ENCODE measurements at places on chromosomes 3 and 15. TPM values are rescaled to one million over a fixed set of nuclear protein-coding genes. Genes with fewer than 3 reads are reported as not detected.
A peak's percentile ranks its signal among the peaks of the same experiment; 100 is the strongest.

DNA sequence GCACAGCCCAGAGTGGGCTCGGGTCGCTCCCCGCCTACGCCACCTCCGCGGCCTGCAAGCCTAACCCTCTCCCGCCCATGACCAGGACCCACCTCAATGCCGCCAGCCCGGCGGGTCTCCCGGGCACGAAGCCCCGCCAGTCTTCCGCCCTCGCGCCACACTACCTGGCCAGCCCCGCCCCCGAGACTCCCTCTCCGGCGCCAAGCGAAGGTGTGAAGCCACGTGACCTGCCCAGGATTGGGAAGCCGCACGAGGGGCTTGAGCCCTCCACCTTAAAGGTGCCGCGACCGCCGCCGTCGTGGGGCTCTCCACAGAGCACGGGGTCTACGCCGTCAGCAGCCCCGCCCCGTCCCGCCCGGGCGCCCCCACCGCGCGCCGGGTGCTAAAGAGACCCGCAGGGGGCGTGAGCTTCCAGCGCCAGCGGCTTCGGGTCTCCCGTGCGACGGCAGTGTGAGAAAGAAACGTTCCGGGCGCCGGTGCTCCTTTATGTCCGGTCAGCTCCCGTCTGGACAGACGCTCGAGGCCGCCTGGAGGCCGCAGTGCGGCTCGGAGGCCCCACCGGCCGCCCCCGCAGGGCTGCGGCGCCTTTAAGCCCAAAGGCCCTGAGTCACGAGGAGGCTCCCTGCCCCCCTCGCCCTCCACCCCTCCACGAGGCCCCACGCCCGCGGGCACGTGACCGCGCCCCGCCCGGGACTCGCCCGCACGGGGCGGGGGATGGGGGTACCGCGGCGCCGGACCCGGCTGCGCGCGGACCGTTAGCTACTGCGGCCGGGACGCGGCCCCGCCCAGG is at the start of gene CPEB1:
Gene CPEB1 (minus strand): TSS at position 319 of the 790 bp plus-strand sequence. CDS start 18,904 bp downstream, outside the sequence.
- peak; percentile 57 for DNase-seq

DNA sequence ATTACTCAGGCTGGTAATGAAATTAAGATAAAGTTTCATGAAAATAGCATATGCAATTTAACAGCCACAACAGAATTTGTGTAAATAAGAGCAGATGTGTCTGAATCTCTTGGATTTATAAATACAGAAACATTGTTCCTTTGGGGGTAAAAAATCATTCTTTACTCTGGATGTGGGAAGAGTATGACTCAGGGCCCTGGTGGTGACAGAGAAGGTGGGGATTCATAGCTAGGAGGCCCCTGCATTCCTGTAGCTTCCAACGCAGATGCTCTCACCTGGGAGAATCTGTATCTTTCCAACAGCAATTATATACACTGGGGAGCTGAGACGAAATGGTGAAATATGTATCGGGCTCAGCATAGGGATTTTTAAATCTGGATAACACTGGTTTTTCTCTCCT is 167.6 kb upstream of the CADPS start:
- no peak for DNase-seq

SNX22 gene
- 8.3 TPM for total RNA-seq

- no peak for DNase-seq
Observed at GRCh38 chr3:81462921-81463320, 298.5 kb downstream of the GBE1 start.

- DNase-seq: no peak
Observed at GRCh38 chr15:64343222-64343621, 12.8 kb downstream of the CSNK1G1 start.

CNTN4 gene
- total RNA-seq: 57.6 TPM

TTLL13 gene
- total RNA-seq: 0.36 TPM

HGD gene
- total RNA-seq: 0.45 TPM

GRCh38 chr3:130558366-130558765 is 41.4 kb downstream of the COL6A6 start:
- DNase-seq: no peak

DNA sequence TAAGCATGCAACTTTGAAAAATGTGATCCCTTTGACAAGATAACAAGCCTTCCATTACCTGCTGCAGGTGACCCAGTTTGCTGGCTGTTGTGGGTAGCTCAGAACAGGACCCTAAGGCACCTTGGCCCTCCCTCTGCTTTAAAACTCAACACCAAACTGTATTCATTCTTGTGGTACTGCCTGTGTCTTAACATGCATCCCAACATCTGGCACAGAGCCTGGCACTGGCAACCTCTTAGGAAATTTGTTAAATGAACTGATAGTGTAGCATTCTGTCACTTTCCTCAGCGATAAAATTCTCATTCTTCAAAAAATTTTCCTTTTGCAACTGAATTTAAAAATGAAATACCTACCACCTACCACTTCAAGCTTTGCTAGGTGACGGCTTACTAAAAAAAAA is 287.3 kb upstream of the ADAMTS9 start:
- DNase-seq: no peak

- DNase-seq: no peak
Observed at GRCh38 chr15:78715434-78715833, 74.4 kb upstream of the CHRNB4 start.

SPESP1 gene
- total RNA-seq: 1.4 TPM

DNA sequence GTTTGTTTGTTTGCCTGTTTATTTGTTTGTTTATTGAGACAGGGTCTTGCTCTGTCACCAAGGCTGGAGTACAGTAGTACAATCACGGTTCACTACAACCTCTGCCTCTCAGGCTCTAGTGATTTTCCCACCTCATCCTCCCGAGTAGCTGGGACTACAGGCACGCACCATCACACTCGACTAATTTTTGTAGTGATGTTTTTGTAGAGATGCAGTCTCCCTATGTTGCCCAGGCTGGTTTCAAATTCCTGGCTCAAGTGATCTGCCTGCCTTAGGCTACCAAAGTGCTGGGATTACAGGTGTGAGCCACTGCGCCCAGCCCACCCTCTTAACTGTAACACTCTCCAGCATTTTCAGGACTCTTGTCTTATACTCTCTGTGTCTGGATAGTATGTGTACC is 26.7 kb downstream of the PLD1 start:
- no peak for DNase-seq

DNA sequence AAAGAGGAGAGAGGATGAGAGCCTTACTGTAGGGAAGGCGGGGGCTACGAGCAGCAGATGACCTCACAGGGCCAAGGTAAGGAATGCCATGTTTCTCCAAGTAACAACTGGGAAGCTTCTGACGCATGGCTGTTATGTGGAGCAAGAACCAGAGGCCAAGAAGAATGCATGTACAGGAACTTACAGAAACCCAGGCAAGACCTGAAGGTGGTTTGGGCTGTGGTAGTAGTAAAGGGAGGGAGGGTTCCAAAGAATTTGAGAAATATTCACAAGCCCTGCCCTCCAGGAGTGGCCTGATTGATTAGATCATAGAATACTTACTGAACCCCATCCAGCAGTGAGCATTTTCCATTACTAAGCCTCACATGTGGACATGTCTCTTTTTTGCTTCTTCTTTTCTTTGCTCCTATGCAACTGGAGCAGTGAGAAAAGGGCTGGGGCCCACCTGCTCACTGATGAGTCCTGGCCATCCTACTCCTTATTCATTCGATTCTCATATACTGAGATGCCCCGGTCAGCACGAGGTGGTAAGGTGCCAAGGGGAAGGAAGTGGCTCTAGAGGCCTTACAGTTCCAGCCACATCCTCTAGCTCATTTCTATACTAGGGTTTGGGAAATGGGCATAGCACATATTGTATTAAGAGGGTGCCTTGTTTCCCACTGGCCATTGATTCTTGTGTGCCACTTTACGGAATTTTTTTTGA is 8.3 kb upstream of the SLC12A8 start:
- DNase-seq: no peak

- no peak for DNase-seq
Observed at GRCh38 chr3:71219744-71220638, 363.5 kb downstream of the FOXP1 start.

PLCH1 gene
- total RNA-seq: 25.0 TPM

NOX5 gene
- total RNA-seq: 0.09 TPM

DNA sequence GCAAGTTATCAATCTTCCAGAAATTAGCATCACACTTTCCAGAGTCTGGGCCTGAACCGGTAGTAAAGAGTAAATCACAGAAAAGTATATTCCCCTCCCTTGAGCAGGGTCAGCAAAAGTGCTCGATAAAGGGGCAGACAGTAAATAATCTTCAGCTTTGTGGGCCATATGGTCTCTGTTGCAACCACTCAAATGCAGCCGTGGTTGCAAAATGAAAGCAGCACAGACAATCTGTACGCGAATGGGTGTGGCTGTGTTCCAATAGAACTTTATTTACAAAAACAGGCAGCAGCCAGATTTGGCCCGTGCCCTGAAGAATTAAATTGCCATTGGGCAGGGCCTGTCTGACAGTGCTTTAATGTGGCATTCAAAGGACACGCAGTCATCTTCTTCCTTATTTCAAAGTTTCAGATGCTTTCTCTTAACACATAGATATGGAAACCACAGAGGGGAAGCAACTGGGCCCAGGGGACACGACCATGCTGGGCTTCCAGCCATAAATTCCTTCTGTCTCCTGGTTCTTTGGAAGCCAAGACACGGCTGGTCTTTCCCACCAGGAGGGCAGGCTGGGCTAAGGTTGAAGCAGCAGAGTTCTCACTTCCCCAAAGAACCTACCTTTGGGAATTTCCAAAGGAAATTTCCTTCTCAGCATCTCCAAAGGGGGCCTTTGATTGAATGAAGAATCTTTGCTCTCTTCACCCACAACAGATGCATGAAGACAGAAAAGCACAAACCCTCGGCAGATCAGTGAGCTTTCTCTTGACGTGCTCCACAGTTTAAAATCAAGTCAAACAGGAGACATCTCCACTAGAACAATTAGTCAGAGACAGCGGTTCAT is 489.8 kb upstream of the PROK2 start:
- peak; percentile 20 for DNase-seq

ABCC5 gene
- total RNA-seq: 74.4 TPM

- peak; percentile 23 for DNase-seq
Observed at GRCh38 chr3:122560680-122561079, 3.4 kb downstream of the PARP9 start.

- DNase-seq: no peak
Observed at GRCh38 chr3:11558002-11558401, 85.7 kb downstream of the VGLL4 start.

KLF15 gene
- 5.3 TPM for total RNA-seq

MEIS2 gene
- 40.8 TPM for total RNA-seq
